NCI-H1092 treated with DMSO at 0.1 percent for 48 hours (cell line): ENCODE measurements at places on chromosomes 1 and 21.

GRCh38 chr1:248686815-248687214, 15.8 kb downstream of the OR14I1 start:
- DNase-seq: no peak

- DNase-seq: no peak
Measured at GRCh38 chr1:239243006-239243405, 143.4 kb upstream of the CHRM3 start.

GRCh38 chr1:66984491-66984890, 59.7 kb downstream of the MIER1 start:
- no peak for DNase-seq

GRCh38 chr1:25036117-25036546, 106.1 kb upstream of the RUNX3 start:
- DNase-seq: no peak

- no peak for DNase-seq
Measured at GRCh38 chr1:117613249-117613968, 7.6 kb downstream of the TENT5C start.

DNA sequence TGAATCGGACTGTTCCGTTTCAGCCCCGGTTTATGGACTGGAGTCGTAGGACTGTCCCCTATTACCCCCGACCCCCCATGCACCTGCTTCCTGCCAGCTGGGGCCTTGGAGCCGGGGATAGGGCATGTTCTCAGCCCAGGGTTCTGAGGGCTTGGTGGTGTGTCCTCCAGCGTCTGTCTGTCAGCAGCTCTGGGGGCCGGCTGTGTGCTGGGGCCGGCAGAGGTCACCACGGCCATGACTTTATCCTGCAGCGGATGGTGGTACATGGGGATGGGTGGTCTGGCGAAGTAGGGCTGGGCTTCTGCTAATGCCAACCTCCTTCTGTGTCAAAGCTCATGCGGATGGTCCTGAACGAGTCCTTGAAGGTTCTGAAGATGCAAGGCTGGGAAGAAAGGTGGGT, 5.5 kb downstream of the RRP1 start:
- no peak for DNase-seq

GRCh38 chr21:35511696-35512162, 462.6 kb upstream of the RUNX1 start:
- DNase-seq: no peak
